ENCODE measurements at places on chromosomes 12 and 14.

GRCh38 chr14:42190744-42191143 is 584.1 kb downstream of the LRFN5 start:
- no peak for DNase-seq

- no peak for DNase-seq
These were observed 239.2 kb upstream of the FKBP4 start for GRCh38 chr12:2555487-2556082.

GRCh38 chr12:104010606-104011169 is 39.3 kb downstream of the GLT8D2 start:
- DNase-seq: no peak

DNA sequence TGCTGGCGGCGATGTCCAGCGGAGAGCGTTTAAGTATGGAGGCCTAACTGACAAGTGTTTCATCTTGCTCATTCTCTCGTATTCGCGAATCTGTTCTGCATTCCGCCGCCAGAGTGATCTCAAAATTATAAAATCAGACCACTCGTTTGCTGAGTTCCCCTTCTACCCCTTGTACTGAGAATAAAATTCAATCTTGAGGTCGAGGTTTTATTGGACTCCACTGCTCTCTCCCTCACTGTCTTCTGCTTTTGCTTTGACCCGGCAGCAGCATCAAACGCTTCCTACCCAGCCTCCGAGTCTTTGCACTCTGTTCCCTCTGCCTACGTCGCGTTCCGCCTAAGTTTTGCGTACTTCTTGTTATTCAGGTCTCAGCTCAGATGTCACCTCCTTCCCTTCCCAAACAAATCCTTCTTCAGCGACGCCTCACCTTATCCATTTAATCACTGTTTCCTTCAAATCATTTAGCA is 462 bp downstream of the KNTC1 start:
- DNase-seq: peak; percentile 48
